GOT3 (cell line): ENCODE measurements at places on chromosomes 2 and 18.

DNA sequence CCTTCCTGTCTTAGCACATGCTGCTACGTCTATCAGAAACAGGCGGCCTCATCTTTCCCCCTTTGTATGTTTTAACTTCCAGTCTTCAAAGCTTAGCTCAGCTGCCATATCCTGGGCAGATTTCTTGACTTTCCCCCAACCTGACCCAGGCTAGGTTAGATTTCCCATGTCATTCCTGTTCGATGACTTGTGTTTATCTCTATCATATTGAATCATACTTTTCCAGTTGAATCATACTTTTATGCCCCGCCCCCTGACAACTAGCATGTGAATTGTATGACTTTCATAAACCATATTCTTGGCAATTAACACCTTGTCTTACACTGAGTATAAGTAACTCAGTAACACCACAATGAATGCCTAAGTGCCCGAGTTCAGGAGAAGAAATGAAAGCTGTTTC, 128.3 kb downstream of the CYRIA start:
- DNase-seq: no peak

DNA sequence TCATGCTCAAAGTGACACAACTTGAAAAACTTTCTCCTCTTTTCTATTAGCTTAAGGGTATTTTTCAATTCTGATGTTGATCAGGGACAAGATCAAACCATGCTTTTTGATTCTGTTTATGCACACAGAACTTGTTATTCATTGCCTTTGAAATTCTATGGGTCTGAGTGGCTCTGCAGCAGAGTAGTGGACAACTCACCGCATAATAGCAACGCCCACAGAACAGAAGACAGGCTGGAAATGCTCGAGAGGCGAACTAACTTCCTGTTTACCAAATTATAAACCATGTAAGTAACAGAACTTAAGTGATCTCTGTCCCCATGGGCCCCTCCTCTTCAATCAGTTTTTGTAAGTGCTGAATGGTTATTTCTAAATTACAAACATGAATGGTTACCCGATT, 131.2 kb downstream of the CBLN2 start:
- no peak for DNase-seq

- DNase-seq: no peak
Observed at GRCh38 chr2:26521054-26521912, 43.4 kb upstream of the OTOF start.

DNA sequence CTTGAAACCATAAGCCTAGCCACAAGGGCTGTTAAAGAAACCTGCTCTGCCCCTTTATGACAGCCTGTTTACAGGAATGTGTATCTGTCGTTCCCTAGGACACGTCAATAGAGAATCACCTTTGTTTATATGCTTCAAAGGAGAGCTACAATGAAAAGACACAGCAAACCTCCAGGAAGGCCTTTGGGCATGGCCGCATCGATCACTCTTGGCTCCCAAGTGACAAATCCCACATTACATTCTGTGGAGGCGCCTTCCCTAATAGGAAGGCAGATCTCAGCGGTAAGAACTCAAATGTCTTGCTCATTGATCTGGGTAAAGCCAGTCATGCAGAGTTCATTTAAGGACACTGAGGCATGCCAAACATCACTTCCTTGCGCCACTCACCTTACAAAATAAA, 26.5 kb downstream of the KIAA2012 start:
- DNase-seq: no peak

GRCh38 chr2:167844714-167845530, 402.5 kb downstream of the STK39 start:
- no peak for DNase-seq

DNA sequence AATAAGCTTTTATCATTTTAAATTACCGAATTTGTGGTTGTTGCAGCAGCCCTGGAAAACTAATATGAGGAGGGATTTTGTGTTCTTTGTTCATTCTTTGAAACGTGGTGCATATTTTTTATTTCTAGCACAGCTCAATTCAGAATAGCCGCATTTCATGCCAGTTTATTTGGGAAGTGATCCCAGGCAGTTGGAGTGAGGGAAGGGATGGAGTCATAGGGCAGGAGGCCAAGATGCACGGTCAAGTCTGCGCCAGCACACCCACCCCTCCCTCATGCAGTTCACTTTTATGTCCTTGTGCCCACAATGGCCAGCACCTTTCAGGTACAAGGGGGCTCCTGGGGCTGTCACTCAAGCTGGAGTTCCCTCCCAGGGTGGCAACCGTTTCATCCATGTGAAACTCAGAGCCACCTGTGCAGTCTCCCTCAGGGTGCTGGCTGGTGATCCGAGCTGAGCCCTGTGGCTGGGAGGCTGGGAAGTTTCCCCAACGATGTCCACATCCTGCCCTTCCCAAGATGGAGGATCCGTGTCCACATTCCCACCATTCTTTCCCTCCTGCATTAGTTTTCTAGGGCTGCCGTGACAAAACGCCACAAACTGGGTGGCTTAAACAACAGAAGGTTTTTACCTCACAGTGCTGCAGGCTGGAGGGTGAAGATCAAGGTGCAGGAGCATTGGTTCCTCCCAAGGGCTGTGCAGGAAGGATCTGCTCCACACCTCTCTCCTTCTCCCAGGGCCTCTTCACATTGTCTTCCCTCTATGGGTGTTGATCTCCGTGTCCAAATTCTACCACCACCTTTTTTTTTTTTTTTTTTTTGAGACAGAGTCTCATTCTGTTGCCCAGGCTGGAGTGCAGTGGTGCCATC, 68.5 kb upstream of the ITGA6 start:
- DNase-seq: no peak

GRCh38 chr18:38369772-38370690, 804.4 kb upstream of the CELF4 start:
- no peak for DNase-seq

DNA sequence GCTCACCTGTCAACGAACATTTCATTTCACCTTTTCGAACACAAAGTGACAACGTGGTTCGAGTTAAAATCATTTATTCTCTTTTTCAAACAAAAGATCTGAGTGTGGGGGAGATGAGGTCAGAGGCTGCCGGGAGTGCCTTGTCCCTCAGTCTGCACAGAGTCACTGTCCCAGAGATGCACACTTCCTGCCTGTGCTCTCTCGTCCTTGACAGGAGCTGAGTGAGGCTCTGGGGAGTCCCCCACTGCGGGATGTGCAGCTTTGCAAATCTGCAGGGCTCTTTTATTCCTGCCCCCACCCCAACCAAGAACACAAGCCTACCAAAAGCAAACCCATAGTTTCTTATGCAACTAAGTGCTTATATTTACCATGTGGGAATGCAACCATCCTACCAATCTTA, 497.8 kb downstream of the EIPR1 start:
- no peak for DNase-seq

DNA sequence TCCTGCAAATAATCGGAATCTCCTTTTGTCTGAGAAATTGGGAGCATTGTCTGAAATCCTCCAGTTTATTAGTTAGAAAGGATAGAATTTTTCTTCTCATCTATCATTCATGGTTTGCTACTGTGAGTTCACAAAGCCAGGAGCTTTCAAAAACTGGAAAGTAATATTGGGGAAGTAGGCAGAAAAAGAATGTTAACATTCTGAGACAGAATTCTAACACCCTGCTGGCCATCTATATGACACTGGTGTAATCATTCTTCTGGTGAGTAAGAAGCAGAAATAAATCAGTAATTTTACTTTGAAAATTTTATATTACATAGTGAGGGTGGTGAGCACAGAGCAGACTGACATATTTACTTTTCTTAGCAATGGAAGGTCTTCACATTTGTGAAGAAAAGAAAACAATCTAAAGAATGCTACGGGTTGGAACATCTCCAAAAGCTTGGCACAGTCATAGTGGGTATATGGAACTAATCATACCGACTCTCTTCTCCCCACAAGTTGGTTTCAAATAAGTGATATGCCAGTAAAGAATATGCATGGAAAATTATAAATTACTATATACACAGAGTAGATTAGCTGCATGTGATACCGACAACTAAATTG, 344.9 kb downstream of the LPIN1 start:
- no peak for DNase-seq

DNA sequence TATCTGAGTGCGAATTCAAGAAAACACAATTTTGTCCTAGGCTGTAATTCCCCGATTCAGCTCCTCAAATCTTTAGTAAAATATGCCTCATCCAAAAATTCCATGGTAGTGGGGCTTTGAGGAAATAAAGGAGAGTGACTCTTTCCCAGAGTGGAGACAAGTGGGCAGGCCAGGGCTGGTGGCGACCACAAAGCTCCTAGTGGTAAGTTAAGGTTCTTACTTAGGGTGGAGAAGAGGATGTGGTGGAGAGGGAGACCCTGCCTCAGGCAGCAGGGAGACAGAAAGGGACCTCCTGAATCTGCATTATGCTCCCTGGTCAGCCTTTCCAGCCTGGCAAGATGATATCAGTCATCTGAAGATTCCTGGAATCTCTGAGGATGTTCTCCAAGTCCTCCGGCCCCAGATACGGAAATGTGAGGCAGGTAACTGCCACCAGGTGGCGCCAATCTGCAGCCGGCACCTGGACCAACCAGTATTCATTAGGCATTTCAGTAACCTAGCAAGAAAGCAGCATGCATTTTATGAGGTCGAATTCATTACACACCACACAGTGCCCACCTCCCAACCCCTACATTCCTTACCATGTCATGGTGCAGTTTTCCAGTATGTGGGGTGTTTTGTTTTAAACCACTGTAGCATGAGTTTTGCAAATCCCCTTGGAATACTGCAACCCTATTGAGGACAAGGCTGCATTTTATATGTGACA, 106.4 kb downstream of the POLE4 start:
- no peak for DNase-seq

GRCh38 chr2:128549646-128550260, 231.1 kb upstream of the HS6ST1 start:
- no peak for DNase-seq

DNA sequence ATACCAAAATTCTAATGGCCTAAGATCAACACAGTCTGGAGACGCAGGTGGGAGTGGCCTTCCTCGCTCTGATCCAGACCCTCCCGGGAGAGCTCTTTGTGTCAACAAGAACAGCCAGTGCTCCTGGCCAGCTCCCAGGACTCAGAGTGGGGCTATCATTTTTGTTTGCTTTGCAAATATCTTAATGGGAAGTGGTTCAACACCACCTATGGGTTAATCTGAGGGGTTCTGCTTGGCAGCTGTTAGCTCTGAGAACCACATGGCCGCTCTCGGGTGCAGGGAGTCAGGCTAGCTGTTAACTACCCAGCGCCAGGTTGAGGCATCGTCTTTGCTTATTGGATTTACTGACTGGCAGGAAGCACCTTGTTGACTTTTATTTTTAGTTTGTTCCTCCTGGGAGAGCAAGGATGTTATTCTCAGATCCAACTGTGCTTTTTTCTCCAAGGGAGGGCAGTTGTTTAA, 184.8 kb upstream of the SP5 start:
- DNase-seq: no peak

DNA sequence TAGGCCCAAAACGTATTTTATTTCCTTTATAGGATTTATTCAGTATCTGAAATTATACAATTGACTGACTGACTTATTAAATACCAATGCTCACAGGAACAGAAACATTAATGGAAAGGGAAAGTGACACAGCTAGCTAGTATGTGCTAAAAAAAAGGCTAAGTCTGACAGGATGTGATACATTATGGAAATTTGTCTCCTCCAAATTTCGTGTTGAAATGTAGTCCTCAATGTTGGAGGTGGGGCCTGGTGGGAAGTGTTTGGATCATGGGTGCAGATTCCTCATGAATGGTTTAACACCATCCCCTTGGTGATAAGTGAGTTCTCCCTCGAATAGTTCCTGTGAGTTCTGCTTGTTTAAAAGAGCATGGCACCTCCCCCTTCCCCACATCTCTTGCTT, 70.6 kb upstream of the WDR75 start:
- DNase-seq: no peak

DNA sequence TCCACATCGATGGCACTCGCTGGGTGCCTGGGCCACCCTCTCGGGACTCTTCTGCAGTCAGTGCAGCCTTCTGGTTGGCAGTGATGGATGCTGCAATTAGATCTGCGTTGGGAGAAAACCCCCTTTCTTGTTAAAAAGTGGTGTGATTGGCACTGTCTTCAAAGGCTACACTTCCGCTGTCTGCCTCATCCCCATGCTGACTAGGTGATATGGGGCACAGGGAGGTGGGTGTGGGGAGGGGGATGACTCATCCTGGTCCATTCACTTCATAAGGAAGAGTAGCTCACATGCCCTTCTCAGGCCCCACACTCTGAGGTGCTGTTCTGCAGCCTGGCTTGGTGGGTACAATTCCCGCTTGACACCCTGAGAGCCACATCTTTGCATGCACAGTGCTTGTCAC, 77.4 kb downstream of the THNSL2 start:
- no peak for DNase-seq

DNA sequence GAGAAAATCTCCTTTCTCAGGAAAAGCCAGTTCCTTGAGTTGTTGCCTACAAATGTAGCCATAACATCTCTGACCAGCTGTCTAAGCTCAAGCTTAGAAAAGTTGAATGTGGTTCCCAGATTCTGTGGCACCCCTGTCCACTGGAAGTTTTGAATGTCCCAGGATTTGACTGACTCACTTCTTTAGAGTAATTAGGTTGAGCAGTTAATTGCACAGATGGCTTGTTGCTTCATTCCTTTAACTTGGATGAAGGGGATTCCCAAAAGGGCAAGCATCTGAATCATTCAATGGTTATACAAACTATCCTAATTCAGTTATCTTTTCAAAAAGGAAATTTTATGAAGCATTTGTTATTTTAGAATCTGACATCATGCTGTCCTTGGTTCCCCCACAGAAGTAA, 374.7 kb downstream of the LNPK start:
- no peak for DNase-seq

DNA sequence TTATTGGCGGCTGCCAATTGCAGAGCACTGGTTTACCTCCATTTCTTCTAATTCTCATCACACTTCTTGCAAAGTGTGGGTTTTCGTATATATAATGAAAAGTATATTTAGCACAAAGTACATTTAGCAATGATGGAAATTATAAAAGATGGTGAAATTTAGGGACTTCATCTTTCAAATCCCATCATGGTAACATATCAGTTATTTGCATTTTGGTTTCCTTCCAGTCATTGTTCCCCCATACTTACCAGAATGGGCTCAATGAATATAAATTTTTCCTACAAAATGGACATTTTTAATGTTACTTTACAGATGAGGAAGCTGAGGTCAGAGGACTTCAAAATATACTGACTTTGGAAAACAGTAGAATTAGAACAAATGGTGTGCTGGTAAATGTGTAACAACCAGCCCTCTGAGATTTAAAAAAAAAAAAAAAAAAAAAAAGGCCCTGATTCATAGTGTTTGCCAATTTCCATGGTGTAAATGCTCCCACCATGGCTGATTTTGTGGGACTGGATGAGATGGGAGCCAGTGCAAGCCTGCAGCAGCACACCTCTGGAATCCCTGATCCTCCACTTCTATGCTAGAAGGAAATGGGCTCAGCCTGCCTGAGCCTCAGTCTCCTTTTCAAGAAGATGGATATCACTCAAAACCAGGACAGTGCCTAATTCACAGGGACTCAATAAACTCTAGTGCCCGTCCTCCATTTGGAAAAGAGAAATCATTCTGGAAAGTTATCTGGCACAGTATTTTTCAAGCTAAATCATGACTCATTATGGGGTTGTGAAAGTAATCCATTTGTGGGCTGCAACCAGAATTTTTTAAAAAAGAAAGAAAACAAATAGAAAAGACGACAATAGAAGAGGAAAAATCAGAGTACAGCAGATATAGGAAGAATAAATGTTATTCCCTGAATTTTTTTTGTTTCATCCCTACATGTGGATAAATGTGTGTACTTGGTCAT, 34.0 kb downstream of the LBH start:
- no peak for DNase-seq

- no peak for DNase-seq
Observed at GRCh38 chr2:239247401-239248245, 153.2 kb downstream of the HDAC4 start.

GRCh38 chr2:173271135-173271534, 83.5 kb upstream of the CDCA7 start:
- no peak for DNase-seq
